ENCODE measurements at places on chromosomes 4 and X. TPM values are rescaled to one million over a fixed set of nuclear protein-coding genes. Genes with fewer than 3 reads are reported as not detected.

POLN gene
- 5.9 TPM for total RNA-seq

PHOX2B gene
- total RNA-seq, result not detected

LRAT gene
- under 0.01 TPM for total RNA-seq

DCAF8L1 gene
- total RNA-seq, result not detected

MMRN1 gene
- total RNA-seq, result 417 TPM

LPAR4 gene
- 0.09 TPM for total RNA-seq

TFDP3 gene
- not detected for total RNA-seq

MAP3K15 gene
- total RNA-seq, result 0.09 TPM

All from endothelial cell of coronary artery (primary cell).